ENCODE measurements at places on chromosomes 12 and 14. TPM values are rescaled to one million over a fixed set of nuclear protein-coding genes. Genes with fewer than 3 reads are reported as not detected.

Gene FGF6
- polyA plus RNA-seq, result 0.12 TPM

Gene BDKRB2
- 1.3 TPM for polyA plus RNA-seq

DNA sequence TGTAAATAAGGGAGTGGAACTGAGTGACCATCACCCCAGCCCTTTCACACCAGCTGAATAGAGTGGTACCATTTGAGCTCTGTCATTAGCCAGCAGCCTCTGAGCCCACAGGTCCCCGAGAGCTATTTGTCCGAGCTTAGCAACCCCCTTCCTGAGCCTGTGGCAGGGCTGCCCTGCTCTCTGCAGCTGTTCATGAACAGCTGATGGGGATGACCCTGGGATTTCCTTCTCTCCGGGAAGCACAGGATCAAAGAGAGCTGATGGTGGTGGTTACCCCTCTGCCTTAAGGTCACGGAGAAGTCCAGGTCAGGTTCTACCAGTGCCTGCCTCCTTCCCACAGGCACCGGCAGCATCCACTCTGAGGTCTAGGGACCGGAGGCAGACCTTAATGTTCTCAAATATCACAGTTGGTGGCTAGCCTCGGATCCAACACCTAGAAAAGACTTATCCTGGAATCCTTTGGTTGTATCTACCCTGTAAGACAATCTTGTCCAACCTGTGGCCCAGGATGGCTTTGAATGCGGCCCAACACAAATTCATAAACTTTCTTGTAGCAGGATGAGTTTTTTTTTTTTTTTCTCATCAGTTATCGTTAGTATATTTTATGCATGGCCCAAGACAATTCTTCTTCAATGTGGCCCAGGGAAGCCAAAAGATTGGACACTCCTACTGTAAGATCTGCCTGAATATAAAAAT, 81.1 kb downstream of the ESRRB start:
- DNase-seq, result no peak

DNA sequence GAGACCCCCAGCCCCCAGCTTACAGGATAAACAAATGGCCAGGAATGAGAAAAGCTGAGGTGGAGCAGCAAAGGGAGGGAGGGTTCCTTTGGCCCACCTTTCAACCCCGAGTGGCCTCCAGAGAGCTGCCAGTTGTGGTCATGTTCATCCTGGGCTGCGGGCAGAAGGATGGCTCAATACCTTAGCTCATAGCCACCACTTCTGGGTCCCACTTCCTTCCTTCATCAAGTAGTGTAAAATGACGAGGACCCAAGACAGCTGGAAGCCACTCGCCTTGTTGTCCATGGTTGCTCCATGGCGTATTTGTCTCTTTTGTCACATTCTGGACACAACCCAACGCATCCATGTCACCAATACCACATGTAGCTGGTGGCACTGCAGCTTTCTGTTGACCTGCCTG, 24.2 kb downstream of the CRACR2A start:
- DNase-seq, result peak; percentile 36

GRCh38 chr14:102508410-102508773, 1.2 kb downstream of the ANKRD9 start:
- DNase-seq, result peak; percentile 92

All from small intestine (tissue), 16 donors.